ENCODE measurements at places on chromosomes 12 and 14.

GRCh38 chr12:106511365-106511764 lies 71.4 kb upstream of the RFX4 start:
- DNase-seq = no peak

DNA sequence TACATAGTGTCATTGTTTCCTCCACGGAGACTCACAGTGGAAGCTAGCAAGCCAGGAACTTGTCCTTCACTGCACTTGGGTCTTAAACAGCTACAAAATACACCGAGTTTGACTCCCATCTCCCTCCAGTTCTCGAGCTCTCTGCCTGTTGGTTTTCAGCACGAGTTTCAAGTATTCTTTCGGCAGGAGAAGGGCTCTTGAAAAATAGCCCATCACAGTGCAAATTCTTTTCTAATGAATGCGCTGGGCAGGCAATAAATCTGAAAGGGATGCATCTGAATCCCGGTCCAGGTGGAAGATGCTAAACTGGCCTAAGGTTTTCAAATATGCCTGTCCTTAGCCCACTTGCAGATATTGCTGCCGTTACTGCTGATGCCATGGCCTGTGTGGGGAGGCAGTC lies 173.9 kb downstream of the CACNA1C start:
- DNase-seq = no peak

DNA sequence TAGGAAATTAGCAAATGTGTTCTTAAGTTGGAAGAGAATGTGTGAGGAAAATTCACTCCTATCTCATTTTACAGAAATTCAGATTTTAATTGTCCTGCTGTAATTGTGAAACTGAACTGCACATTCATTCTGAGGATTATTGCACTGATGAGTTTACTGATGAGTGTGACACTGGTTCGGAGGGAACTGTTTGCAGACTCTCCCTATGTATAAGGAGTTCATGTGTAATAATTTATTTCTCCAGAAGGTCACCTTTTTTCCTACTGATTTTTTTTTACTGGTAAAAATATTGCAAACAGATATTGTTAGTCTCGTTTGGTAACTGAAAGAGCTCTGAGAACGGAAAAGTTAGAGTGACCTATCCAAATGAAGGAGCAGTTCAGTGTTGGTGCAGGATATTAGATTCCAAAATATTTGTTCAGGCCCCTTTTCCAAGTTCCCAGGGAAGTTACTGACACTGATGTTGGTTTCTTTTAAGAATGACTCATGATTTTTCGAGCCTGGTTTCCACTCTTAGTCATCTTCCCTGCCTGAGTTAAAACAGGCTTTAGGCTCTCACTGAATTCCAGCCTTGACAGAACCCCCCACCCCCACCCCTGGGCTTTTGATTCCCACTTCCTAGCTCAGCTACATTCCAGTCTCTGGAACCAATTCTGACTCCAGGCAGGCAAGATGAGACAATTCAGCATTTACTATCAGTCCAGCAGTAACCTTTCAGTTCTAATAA lies 18.4 kb downstream of the ANO6 start:
- DNase-seq = no peak

GRCh38 chr12:14773685-14774073 lies 29.6 kb downstream of the WBP11 start:
- no peak for DNase-seq

- no peak for DNase-seq
Observed at GRCh38 chr12:56257071-56257470, 1.1 kb downstream of the ANKRD52 start.

GRCh38 chr12:53227836-53228235 lies 4.2 kb downstream of the RARG start:
- no peak for DNase-seq

DNA sequence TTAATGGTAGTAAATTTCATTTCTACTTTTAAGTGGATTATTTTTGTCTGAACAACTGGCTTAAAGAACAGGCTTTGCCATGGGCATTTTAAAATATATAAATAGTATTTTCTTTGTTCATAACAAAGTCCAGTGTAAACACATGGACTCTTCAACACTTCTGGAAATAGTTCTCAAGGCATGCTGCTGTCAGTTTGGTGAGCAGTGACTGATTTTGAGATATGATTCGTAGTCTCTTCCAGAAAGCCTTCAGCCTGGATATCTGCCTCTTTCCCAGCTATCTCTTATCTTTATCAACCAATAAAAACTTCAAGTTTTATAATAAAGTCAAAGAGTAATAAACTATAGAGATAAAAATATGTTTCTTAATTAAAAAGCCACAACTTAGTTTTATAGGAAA lies 110.7 kb downstream of the NAV3 start:
- no peak for DNase-seq

DNA sequence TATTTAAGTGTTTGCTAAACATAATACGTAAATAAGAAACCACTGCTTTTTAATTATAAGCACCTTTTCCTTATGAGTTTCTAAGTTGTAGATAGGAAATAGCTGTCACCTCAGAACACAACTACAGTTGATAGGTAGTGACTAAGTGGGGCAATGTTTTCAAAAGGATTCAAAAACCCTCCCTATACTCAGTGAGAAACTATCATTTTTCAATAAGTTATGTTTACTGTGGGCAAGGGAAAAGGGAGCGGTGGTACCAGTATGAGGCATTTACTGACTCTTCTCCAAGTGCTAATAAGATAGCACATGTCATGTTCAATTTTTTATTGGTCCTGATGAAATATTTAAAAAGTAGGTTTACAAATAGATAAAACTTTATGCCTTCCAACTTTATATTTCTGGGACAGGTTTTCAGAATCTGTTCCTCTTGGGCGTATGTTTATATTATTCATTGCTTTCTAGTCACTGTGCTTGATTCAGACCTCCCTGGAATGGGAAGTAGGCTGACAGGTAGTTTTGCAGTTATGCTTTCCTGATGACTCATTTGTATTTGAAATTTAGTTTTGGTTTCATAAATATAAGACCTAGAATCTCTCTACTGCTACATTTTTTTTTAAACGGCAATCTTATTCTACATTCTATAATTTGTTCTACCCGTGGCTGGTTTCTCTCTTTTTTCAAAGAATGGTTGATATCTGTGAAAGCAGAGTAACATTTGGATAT lies 153.1 kb downstream of the TMEM117 start:
- DNase-seq = no peak

DNA sequence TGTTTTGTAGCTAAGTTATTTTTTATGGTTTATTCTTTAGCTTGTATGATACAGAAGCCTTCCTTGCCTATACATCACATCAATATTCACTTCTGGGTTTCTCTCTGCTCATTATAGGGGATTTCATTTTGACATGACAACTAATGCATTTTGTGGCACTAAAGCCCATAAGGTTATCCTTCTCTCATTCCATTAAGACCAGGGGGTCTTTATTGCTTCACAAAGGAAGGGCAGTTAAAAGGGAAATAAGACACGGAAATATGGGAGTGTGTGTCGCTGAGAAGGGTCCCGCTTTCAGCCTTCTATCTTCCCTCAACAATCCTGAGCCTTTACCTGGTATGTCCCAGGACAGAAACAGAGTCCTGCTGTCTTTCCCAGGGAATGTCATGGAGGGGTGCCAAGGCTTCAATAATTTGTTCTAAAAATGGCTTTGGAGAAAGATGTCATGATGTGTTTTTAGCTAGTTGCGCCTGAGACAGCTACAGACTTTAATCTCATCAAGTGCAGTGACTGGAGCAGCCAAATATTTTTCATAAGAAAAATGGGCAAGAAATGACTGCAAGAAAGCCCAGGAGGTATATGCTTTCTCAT lies 1145.4 kb upstream of the TMEM132C start:
- DNase-seq = no peak

GRCh38 chr12:80925237-80925636 lies 12.5 kb downstream of the LIN7A start:
- no peak for DNase-seq

DNA sequence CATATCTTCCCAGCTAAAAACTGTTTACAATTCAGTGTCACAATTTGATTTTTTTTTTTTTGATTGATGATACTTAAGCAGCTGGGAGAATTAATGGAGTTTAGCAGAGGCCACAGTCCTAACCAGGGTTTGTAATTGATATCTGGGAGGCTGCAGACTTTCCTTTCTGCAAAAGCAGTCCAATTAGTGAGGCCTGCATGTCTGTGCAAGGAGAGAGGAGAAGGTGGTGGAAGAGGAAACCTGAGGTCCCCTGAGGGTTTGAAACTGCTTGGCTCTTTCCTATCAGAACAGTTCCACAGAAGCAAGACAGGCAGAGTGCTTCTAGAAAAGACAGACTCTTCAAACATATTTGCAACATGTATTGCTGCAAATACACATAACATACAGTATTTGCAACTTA lies 160.8 kb upstream of the KRR1 start:
- no peak for DNase-seq

GRCh38 chr14:91834571-91834970 lies 32.8 kb downstream of the TC2N start:
- DNase-seq = no peak

DNA sequence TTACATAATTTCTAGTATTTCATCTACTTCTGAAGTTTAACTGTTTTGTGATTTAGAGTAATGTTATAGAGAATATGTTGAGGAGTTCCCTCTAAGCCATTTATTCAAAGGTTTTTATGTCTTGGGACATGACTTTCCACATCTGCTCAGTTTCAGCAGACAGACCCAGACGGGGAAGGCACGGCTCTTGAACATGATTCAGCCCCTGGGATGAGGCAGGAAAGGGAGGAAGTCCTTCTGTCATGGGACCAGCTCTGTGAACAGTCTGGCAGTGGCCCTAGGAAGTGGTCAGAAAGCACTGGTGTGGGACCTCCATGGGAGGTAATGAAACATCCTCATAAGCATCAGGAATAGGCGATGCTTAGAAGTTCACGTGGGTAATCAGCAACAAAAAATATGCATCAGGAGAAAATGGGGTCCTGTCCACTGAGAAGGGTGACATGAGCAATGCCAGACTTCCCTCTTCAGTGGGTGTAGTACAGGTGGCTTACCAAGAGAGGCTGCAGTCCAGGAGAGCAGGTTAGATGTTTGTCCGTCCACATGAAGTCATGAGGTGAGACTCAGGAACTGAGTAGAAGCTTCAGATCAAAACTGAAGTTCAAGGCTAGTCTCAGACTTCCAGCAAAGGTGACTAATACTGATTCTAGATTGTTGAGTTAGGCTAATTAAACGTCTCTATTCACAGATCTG lies 248.5 kb downstream of the IPO8 start:
- DNase-seq = no peak

GRCh38 chr14:55957950-55958349 lies 160.3 kb upstream of the PELI2 start:
- DNase-seq = no peak

DNA sequence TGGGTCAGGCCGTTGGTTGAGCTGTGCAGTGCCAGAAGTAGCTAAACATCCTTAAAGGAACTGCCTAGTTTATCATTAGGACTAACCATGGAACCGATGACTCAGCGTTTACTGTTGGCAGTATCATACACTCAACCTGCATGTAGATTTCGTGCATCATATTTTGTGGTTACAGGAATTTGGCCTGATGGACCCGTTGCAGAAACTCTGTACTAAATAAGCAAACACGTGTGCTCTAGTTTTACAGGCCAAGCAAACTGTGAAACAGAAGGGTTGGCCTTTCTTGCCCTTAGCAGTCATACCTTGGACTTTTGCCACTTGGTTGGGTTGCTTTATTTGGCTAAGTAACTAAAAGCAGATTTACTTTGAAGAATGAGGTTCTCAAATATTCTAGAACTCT lies 35.6 kb downstream of the DGLUCY start:
- DNase-seq = no peak

GRCh38 chr12:5733136-5733755 lies 211.8 kb downstream of the ANO2 start:
- no peak for DNase-seq

GRCh38 chr12:29053567-29053966 lies 95.5 kb upstream of the FAR2 start:
- DNase-seq = no peak

DNA sequence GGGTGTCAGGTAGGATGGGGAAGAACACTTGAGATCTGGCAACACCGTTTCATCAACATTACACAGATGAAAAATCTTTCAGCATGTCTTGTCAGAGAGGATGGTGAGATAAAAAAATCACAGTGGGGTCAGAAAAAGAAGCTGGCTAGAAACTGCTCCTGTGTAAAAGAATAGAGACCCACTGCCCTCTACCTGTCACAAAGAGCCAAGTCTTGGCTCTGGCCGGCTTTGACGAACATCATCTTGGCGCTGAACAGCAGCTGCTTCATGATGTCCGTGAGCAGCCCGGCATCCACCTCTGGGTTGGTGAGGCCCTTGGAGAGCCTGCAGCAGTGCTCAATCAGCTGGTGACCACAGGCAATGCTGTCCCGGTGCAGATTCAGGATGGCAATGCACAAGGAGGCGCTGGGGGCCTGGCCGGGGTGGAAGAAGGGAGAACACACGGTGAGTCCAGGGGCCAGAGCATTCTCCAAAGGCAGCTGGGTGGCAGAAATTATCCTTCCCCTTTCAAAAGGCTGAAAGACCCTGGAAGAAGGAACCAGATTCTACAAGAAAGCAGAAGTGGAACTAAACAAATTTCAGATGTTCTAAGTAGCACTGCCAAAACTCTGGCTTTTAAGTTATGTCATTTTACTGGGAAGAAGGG lies 50.2 kb downstream of the ZFYVE26 start:
- no peak for DNase-seq

- no peak for DNase-seq
Observed at GRCh38 chr12:100545092-100545491, 28.4 kb upstream of the GAS2L3 start.

GRCh38 chr14:70810621-70811020 lies 1.3 kb upstream of the MAP3K9 start:
- no peak for DNase-seq

DNA sequence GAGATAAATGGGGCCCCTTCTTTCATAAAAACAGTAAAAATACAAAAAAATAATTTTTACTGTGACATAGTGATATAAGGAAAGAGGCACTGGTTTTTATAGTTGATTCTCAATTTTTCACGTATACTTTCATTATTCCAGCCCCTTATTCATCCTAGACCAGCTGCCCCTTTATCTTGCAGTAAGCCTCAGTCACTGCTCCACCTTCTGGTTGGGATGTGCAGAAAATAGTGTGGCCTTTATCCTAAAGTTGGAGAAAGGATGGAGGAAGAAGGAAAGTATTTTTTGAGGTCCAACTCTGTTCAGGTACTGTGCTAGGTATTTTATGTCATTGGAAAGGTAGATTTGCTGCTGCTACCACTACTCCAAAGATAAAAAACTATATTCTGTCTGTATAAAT lies 172.7 kb downstream of the ANO6 start:
- no peak for DNase-seq

- no peak for DNase-seq
Observed at GRCh38 chr12:18443768-18444437, 182.6 kb downstream of the PIK3C2G start.

GRCh38 chr12:41908206-41908605 lies 236.5 kb downstream of the GXYLT1 start:
- DNase-seq = no peak

Measured in activated effector memory CD4-positive, alpha-beta T cell treated with Interleukin-2 at 50 U/mL for 16 hours (primary cell).